ENCODE measurements at places on chromosomes 7 and 10.

GRCh38 chr7:39386718-39387117 lies 179.5 kb upstream of the YAE1 start:
- no peak for DNase-seq

GRCh38 chr10:33235951-33236350 lies 98.5 kb downstream of the NRP1 start:
- no peak for DNase-seq

DNA sequence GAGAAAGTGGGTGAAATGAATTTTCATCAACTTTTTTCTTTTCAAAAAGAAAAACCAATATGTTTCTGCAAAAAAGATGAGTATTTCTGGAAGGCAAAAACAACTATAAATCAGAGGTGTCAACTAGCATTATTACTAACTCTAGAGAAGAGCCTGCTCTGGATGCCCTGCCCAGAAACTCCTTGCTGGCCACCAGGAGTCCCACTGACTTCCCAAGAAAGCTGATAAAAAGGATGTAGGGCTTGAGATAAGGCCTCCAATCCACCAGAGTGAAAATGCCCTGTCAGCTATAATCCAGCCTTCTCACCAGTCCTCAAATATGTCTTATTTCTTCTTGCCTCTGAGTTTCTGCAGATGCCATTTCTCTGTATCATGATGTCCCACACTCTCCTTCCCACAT lies 16.7 kb upstream of the FZD1 start:
- DNase-seq = no peak

DNA sequence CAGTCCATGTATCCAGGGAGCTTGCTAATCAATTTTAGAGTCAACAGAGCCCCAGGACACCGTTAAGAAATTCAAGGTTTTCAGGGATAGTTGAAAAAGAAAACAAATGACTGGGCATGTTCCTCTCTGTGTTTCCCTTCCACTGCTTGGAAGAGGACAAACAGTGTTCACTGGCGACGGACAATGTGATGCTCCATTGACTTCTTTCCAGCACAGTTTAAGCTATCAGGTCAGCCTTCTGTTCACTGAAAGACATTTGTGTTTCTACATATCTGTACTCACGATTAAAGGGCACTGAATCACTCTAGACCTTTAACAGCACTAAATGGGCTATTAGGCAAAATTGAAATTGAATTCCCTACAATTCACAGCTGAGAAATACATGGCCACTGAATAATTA lies 123.6 kb downstream of the RNLS start:
- no peak for DNase-seq

- no peak for DNase-seq
Measured at GRCh38 chr10:23441251-23441650, 2.4 kb downstream of the OTUD1 start.

GRCh38 chr7:103702454-103702853 lies 256.4 kb upstream of the SLC26A5 start:
- no peak for DNase-seq

GRCh38 chr7:70114806-70115205 lies 516.5 kb downstream of the AUTS2 start:
- no peak for DNase-seq

- DNase-seq = no peak
Measured at GRCh38 chr10:49356181-49356580, 39.7 kb downstream of the DRGX start.

DNA sequence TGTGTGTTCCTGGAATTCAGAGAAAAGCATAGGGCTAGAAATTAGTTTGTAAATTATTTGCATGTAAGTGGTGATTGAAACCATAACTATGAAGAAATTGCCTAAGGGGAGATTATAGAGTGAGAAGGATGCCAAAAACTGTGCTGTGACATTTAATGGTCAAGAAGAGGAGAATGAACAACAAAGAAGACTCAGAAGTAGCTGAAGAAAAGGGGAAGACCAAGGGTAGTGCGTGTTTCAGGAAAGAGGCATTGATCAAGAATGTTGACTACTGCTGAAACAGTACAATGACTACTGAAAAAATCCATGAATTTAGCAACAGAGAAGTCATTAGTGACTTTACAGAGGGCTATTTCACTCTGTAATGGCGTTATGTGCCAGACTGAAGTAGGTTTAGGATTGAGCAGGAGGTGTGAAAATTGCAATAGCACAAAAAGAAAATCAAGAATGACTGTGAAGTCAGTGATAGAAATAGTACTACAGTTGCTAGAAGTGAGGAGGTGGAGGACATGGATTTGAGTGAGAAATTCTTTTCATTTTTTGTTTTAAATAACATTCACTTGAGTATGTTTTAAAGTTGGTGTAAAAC lies 28.9 kb upstream of the SAMD9L start:
- no peak for DNase-seq

DNA sequence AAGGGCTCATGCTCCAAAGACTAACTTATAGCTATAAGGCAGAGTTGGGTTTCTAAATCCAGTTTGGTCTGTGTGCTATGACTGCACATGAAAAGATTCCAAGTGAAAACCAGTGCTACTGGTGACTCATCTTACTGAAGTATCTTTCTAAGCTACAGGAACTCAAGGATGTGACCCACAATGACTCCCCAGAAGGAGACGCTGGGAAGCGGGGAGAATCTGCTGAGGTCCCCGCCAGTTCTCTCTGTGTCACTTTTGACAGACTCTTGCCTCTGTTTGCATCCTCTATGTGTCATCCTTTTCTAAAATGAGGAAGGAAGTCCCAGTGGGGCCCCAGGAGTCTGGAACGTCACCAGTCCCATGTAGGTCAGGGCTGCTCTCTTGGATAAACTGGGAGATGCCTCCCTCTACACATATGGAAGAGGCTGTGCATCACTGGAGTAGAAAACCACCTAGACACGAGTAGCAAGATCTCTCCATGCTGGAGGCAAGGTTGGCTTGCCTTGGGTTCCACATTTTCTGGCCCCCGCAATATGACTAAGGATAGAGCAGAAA lies 28.8 kb upstream of the GPR26 start:
- no peak for DNase-seq

All from RWPE2 (cell line).